ENCODE measurements at places on chromosomes 1 and 21. TPM values are rescaled to one million over a fixed set of nuclear protein-coding genes. Genes with fewer than 3 reads are reported as not detected.

GRCh38 chr1:50857702-50858101 lies 102.4 kb downstream of the FAF1 start:
- DNase-seq: no peak

DNA sequence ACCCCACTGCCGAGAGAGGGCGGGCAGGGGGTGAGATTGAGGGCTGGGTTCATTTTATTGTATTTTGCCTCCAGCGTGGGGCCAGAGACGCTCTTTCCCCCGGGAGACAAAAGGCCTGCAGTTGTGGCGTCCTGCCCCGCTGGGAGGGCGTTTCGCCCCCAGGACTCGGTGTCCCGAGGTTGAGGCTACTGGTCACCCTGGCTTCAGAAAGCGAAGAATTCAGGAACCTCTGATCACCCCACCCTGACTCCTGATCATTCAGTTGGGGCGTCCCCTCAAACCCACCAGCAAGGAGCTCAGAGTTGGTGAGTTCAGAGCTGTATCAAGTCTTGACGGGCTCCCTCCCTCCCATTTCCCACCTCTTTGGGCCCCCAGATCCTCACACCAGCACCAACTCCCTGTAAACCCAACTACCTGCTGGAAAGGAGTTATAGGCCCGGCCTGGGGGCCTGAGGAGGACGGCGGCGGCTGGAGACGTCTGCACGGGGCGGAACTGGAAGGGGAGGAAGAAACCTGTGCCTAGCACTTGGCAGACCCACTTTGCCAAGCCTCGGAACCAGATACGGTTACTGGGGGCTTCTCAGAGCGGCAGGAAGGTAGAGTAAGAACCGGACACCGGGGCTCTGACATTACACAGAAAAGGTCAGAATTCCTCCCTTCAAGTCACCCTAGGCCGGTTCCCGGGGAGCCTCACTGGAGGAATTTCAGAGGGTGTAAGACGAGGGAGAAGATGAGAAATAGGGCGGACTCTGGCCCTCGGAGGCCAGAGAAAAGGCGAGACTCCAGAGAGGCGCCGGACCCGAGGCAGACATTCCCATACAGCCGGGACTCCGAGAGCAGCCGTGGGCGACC lies 761 bp upstream of the PAX7 start:
- DNase-seq: no peak

GRCh38 chr1:168218658-168219057 lies 7.1 kb upstream of the SFT2D2 start:
- DNase-seq: no peak

GRCh38 chr1:23135268-23135667 lies 33.4 kb downstream of the LUZP1 start:
- DNase-seq: no peak

GRCh38 chr1:205920159-205920558 lies 23.1 kb downstream of the SLC26A9 start:
- peak; percentile 79 for DNase-seq

Gene S100A9
- 26.4 TPM for total RNA-seq
